Stimulated activated CD4-positive, alpha-beta T cell treated with anti-CD3 and anti-CD28 coated beads, TNF-alpha, amount 100 ng/mL, for 24 hours (primary cell): ENCODE measurements at places on chromosomes 3 and 15.

GRCh38 chr3:72270730-72271129 is 485.8 kb upstream of the PROK2 start:
- no peak for DNase-seq

GRCh38 chr3:171264758-171265157 is 195.4 kb downstream of the TNIK start:
- no peak for DNase-seq

GRCh38 chr3:153142961-153143360 is 19.1 kb upstream of the RAP2B start:
- DNase-seq: no peak

GRCh38 chr3:113825090-113825489 is 13.5 kb upstream of the GRAMD1C start:
- no peak for DNase-seq

GRCh38 chr3:105354429-105354828 is 12.3 kb upstream of the ALCAM start:
- no peak for DNase-seq

GRCh38 chr3:122318620-122319019 is 6.4 kb upstream of the CSTA start:
- no peak for DNase-seq
